ENCODE measurements at places on chromosomes 13 and 19. TPM values are rescaled to one million over a fixed set of nuclear protein-coding genes. Genes with fewer than 3 reads are reported as not detected.

Gene ZNF570
- 2.4 TPM for total RNA-seq

Gene NBEA
- 7.6 TPM for total RNA-seq

Gene CD209
- total RNA-seq = not detected

Gene RAB11B
- total RNA-seq = 5.5 TPM

Gene APLP1
- 9.2 TPM for total RNA-seq

Gene TMEM150B
- not detected for total RNA-seq

Gene ZNF559
- 18.8 TPM for total RNA-seq

Gene PNMA8C
- total RNA-seq = 0.03 TPM

Gene ZSWIM9
- total RNA-seq = 1.3 TPM

Gene FPR3
- total RNA-seq = not detected

Gene COMP
- total RNA-seq = not detected

Gene PTBP1
- 140 TPM for total RNA-seq

Gene WDR88
- total RNA-seq = not detected

Gene ZNF98
- not detected for total RNA-seq

Gene PLVAP
- not detected for total RNA-seq

Gene FUT3
- 3.0 TPM for total RNA-seq

Gene ZGLP1
- 0.08 TPM for total RNA-seq

Gene HPN
- total RNA-seq = not detected

Gene ZNF813
- 3.4 TPM for total RNA-seq

Gene LATS2
- 13.0 TPM for total RNA-seq

Gene PRR36
- total RNA-seq = 0.72 TPM

Gene ANGPTL4
- not detected for total RNA-seq

Gene ZNF681
- total RNA-seq = 2.7 TPM

Data from SK-MEL-5 (cell line).